Nucleus accumbens (tissue), 56 donors: ENCODE measurements at places on chromosomes 2 and 18.

DNA sequence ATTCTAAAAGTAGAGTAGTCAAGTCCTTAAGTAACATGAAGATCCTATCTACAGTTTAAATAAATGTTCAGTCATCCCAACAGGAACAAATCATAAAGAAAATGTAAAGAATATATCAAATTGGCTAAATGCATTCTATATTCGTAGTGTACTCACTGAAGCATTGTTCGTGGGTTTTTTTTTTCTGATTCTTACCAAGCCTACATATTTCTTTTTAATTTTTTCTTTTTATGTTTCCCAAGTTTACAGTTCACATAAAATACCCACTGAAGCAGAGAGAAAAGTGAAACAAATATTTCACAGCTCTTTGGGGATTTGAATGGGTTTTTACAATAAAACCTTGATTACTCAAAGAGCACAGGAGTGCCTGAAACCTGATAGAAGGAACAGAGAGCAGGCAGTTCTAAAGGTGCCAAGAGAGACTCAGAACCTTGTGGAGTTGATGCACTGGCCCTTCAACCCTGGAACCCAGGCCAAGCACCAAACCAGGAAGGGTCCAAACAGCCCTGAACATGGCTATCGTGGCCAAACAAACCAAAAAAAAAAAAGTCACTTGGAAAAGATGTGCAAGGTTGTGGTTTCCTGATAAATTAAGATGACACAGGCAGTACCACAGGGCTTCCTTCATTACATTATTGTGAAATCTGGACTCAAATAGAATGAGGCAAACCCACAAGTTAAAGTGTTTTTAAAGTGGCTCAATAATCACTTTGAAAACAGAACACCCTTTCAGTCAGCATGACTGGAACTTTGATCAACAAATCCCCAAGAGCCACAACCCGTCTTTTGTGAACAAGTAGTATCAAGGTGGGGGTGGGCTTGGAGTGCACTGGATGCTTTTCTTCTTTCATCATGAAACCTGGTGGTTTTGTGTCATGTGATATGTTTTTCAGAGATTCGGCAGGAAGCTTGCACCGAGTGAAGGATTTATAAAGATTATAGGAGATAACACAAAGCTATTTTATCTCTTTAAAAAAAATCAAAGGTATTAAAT, 245.0 kb upstream of the FN1 start:
- no peak for DNase-seq

DNA sequence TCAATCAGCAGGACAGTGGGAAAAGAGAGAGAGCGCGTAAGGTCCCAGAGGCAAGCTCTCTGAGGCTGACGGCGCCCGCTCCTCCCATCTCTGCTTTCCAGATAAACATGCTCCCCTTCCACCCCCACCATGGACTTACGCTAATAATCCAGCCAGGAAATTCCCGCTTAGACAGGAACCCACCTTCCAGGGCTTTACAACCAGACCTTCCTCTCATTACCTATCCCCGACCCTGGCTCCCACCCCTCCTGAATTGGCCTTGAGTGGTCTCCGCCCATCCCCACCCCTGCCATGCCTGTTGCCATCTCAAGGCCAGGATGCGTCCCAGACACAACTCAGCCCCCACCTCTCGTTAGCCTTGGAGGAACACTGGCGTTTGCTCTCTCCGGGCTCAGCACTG, 131.1 kb downstream of the SMAD2 start:
- no peak for DNase-seq

GRCh38 chr18:27942706-27943105, 234.2 kb downstream of the CDH2 start:
- no peak for DNase-seq

- DNase-seq, result no peak
These were observed 2.0 kb upstream of the GAD1 start for GRCh38 chr2:170814533-170815230.

- DNase-seq, result no peak
These were observed 80.9 kb upstream of the POU3F3 start for GRCh38 chr2:104772996-104773395.

DNA sequence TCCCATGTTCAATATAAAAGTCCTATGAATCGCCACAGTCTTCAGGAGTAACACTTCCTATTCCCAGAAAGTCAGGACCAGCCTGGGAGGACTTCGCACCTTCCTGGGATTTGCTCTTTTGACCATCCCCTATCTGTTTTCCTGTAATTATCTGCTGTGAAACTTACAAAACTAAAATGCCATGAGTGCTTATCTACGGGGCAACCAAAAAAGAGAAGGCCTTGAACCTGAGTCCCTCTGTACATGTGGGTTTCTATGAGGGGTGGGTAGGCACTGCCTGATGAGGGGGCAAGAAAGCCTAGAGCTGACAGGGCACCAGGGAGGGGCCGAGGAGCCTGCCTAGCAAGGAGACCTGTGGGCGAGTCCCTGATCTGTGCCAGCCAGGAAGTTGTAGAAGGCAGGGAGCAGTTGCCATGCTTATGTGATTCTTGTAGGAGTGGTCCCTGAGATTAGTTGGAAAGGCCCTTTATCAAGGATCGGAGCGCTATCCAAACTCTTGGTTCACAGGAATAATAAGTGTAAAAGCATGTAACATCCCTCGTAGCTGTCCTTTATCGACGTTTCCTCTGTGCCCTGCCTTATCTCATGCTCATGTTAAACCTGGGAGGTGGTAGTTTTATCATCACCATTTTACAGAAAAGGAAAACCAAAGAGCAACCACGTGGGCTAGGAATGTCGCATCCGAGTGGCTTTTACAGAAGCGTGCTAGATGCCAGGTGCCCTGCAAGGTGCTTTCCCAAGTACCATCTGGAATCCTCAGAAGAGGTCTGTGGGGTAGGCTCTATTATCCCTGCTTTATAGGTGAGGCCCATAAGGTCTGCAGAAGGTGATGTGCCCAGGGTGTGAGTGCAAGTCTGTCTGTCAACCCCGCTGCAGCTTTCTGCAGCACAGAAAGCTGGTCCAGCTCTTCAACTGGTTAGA, 111.8 kb downstream of the B3GNT2 start:
- DNase-seq, result no peak

DNA sequence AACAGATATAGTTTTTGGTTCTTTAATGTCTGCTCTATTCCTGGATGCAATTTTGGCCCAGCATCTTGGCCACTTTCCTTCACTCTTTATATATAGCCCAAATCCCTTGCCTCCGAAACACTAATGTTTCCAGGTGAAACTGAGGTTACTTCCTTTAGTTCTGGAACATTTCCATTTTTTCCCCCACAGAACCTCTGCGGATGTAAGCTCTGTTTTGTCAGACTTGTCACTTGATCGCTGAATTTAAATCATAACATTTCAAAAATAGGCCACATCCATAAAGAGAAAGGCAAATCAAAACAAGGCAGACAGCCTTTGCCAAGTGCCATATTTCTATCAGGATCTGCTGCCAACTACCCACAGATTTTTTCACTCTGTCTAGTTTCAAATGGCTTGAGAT, 115.1 kb downstream of the ANKRD44 start:
- DNase-seq, result no peak

DNA sequence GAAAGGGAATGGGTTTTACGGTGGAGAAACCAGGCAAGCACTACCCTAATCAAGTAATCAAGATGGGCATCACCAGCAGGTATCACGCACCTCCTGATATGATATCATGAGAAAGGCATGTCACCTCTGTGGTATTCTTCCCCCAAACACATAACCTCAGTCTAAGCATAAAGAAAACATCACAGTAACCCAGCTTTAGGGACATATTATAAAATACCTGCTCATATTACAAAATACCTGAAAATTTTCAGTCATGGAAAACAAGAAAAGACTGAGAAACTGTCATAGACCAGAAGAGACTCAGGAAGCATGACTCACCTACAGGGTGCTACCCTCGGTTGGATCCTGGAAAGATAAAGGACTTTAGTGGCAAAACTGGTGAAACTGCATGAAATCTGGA, 30.5 kb downstream of the GCKR start:
- no peak for DNase-seq

- DNase-seq, result no peak
These were observed 101.4 kb downstream of the PDCL3 start for GRCh38 chr2:100664021-100664755.

DNA sequence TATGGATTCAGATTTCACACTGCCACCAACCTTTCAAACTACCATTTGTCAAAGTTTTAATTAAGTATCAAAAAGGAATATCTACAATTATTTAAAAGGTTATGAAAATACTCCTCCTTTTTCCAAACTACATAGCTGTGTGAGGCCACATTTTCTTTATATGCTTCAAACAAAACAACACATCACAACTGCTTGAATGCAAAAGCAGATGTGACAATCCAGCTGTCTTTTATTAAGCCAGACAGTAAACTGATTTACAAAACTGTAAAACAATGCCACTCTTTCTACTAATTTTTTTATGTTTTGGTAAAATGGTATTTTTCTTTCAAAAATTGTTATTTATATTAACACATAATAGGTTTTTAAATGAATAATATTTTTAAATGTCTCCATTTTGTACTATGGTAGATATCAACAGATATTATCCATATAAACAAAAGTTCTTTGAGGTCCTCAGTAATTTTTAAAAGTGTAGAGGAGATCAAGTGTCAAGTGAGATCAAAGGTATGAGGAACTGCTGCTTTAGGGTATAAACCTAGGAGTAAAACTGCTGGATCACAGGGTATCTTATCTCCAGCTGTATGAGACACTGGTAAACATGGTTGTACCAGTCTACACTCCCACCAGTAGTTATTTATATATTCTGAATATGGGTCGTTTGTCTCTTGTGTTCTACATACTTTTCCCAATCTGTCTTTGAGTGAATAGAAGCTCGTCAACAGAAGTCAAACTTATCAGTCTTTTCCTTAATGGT, 68.8 kb upstream of the SERTAD2 start:
- no peak for DNase-seq

- no peak for DNase-seq
These were observed 285.4 kb downstream of the LPIN1 start for GRCh38 chr2:12031866-12032265.

DNA sequence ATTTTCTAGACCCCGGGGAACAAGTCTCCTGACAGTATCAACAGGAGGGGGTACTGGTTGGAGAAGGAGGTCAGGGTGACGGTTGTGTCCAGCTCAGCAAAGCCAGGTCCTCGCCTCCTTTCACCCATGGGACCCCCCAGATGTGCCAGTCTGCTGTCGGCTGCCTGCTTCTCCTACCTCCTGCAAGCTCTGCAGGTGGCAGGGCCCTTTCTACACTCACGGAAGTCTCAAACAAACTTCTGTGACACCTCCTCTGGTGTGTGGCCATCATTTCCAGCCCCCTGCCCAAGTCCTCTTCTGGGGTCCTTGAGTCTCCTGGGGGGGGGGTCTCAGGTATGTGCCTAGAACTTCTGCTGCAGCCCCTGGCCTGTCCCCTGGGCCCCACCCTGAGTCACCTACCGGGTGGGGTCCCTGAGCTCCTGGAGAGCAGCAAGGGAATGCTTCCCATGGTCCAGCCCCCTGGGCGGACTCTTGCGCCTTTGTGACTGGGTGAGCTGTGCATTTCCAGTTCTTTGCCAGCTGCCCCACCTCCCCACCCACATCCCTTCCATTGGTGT, 12.8 kb downstream of the SH3RF3 start:
- no peak for DNase-seq

DNA sequence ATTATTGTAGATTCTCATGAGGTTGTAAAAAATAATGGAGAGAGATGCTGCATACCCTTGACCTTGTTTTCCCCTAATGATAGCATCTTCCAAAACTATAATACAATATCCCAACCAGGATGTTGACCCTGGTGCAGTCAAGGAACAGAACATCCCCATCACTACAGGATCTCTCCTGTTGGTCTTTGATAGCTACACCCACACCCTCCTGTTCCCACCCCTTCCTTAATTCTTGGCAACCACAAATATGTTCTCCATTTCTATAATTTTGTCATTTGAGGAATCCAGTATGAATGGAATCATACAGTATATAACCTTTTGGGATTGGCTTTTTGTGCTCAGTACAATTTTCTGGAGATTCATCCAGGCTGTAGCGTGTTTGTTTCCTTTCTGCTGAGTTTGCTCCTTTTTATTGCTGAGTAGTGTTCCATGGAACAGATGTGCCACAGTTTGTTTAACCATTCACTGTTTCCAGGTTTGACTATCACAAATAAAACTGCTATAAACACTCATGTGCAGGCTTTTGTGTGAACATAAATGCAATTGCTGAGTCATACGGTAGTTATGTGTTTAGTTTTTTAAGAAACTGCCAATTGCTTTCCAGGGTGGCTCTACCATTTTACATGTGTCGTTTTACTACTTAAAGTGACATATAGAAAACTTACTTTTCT, 22.2 kb downstream of the MCFD2 start:
- DNase-seq, result no peak

GRCh38 chr2:239275847-239276831, 124.7 kb downstream of the HDAC4 start:
- peak; percentile 71 for DNase-seq

- no peak for DNase-seq
These were observed 196.8 kb downstream of the TMEM247 start for GRCh38 chr2:46676198-46676597.

- DNase-seq, result no peak
These were observed 40.6 kb downstream of the ZRANB3 start for GRCh38 chr2:135490376-135490775.

GRCh38 chr2:7567646-7568045, 650.4 kb downstream of the RNF144A start:
- DNase-seq, result no peak

DNA sequence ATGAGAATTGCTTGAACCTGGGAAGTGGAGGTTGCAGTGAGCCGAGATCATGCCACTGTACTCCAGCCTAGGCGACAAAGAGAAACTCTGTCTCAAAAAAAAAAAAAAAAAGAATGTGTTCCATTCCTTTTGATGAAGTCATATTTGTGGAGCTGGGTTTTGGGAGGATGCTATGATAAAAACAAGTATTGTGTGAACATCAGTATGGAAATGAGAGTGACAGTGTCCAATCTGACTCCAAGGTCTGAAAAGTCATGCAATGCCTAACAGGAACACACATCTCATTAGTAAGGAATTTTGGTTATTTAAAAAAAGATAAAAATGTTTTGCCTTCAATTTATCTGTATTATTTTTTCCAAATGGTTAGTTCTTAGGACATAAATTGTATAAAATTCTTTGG, 11.8 kb downstream of the GCFC2 start:
- DNase-seq, result no peak

- DNase-seq, result no peak
These were observed 72.7 kb downstream of the MARCHF4 start for GRCh38 chr2:216299588-216299987.

DNA sequence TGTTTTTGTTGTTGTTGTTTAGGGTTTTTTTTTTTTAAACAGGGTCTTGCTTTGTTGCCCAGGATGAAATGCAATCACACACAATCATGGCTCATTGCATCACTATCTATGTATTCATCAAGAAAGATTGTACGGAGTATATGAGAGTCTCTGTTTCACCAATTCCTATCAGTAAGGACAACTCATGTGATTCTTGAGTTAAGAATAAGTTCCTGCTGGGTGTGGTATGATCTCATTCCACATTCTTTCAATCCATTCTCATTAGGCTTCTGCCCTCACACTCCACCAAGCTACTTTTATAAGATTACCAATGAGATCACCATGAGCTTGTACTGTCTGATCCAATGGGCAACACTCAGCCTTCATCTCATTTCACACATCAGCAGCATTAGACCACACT, 9.1 kb upstream of the AP1S3 start:
- no peak for DNase-seq
